ENCODE measurements at places on chromosomes 12 and 14. TPM values are rescaled to one million over a fixed set of nuclear protein-coding genes. Genes with fewer than 3 reads are reported as not detected.

GALNT8 gene
- 1.6 TPM for total RNA-seq

MUCL1 gene
- total RNA-seq = 95.6 TPM

ARHGEF40 gene
- 33.7 TPM for total RNA-seq

LRFN5 gene
- total RNA-seq = 3.2 TPM

RD3L gene
- not detected for total RNA-seq

RDH11 gene
- 25.3 TPM for total RNA-seq

LRP1-AS gene
- not detected for total RNA-seq

KMT2D gene
- total RNA-seq = 51.4 TPM

ARMH4 gene
- total RNA-seq = 5.4 TPM

ADAM21 gene
- total RNA-seq = 0.16 TPM
